ENCODE measurements at places on chromosomes 3 and 15.

DNA sequence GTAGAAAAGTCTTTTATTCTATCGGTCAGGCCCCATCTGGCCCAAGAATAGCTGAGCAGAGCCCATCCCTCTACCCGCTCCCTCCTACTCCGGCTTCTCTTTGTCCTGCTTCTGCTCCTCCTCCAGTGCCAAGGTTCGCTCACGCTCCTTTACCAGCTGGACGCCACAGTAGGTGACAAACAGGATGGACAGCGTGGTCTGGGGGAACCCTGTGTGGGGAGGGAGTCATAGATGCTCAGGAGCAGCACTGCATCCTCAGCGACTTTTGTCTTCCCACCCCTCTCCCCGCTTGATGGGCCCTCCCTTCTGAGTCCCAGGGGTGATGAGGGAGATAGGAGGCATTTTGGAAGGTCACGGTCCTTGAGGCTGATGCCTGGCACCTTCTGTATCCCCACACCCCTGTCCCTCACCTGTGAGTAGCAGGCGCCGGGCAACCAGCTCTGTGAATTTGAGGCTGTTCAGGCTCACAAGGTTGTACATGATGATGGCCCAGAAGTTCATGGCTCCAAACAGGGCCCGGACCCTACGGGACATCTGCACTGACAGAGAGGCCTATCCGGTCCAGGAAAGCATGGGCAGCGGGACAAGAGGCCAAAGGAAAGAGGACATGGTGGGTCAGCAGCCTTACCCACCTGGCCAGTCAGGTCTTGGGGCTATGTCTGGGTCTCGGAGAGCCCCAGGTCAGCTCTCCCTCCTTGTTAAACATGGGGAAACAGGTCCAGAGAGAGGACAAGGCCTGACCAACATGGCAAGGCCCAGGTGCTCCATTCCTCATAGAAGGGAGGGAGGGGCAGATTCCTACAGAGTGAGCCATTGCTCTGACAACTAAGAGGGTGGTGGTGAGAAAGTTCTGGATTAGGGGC lies 7.6 kb downstream of the KLHL40 start:
- no peak for DNase-seq

- DNase-seq = no peak
Measured at GRCh38 chr3:27114684-27115083, 254.5 kb downstream of the NEK10 start.

DNA sequence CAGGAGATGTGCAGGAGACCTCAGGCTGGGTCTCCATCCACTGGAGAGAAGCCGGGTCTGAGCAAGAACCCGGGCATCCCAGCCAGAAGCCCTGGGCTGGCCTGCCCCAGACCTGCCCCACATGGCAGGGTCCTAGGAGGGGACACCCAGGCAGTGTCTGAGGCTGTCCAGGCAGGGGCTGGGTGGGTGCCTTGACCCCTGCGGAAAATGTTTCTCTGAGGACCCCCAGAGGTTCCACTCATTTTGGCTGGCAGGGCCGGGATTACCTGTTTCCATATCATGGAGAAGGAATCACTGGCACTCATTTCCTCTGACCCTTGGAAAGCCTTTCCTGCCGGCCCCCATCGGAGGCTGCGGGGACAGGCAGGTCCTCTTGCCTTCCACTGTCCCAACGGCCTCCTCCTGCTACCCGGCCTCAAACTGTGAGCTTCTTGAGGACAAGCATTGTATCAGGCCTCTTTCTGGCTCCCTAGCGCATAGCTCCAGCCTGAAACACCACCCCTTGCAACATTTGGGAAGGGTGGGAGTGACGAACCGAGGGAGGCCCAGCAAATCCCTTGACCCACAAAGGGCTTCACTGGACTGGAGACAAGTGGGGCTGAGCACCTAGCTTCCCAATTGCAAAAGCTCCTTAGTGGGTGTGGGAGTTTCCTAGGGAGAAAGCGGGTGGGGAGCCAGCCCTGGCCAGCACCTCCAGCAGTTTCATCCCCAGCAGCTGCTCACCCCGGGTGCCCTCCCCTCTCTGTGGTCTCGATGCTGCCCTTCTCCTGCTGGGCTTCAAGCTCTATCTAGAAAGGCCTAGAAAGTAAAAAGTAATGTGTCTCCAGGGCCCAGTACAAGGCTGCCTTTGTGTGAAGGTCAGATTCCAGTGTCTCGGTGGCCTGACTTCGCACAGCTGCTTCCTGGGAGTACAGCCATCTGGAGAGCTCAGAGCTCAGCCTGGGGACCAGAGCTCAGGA lies 29.7 kb downstream of the ACSBG1 start:
- peak; percentile 64 for DNase-seq

GRCh38 chr3:12593473-12593872 lies 36.6 kb downstream of the MKRN2 start:
- DNase-seq = no peak

DNA sequence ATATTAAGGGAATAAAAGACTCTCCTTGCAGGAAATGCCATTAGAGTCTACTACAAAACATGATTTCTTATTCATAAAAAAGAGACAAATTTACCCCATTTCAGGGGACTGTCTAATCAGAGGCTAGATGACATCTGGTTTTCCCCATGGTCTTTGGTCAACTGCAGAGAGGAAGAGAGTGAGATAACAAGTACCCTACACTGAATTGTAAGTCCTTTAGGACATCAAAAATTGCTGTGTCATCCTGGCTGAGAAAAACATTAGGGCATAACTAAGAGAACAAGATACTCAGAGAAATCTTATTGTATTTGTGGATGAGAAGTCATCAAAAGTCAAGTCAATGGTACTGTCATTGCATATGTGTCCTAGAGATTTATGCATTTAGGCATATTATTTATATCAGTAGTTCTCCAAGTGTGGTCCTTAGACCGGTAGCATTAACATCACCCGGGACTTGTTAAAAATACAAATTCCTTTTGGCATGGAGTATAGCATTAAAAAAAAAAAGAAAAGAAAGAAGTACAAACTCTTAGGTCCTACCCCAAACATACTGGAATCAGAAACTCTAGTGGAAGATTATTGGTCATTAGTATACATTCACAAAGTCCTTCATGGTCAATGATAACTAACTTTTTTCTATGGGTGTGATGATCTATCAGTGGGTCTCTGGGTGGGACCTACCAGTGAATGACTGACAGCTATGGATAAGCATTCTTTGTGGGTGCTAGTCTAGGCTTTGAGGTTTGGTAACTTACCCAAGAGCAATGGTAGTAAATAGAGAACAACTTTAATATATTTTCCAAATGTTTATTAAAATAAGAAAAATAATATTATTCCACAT lies 29.0 kb upstream of the TBC1D5 start:
- no peak for DNase-seq

DNA sequence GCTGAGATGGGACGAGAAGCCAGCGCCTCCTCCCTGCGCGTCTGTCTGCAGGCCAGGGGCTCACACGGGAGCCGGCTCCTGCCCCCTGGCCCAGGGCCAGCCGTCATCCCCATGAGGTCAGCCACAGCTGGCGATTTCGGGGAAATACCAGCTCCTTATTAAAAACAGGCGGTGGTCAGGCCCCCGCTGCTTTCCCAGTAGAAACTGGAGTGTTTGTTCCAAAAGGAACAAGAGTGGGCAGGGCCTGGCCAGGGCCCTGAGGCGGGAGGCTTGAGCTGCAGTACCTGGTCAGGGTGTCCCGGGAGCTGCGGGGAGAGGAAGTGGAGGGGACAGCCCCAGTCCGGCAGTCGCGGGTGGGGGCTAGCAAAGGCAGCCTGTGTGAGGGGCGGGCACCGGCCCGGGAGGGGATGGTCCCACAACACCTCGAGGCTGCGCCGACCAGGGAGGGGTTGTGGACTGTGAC lies 17.8 kb downstream of the MYL3 start:
- DNase-seq = peak; percentile 48

- DNase-seq = peak; percentile 79
Measured at GRCh38 chr3:114380233-114380651, 86.4 kb downstream of the TIGIT start.

GRCh38 chr3:171704002-171704401 lies 106.3 kb downstream of the PLD1 start:
- DNase-seq = peak; percentile 52

DNA sequence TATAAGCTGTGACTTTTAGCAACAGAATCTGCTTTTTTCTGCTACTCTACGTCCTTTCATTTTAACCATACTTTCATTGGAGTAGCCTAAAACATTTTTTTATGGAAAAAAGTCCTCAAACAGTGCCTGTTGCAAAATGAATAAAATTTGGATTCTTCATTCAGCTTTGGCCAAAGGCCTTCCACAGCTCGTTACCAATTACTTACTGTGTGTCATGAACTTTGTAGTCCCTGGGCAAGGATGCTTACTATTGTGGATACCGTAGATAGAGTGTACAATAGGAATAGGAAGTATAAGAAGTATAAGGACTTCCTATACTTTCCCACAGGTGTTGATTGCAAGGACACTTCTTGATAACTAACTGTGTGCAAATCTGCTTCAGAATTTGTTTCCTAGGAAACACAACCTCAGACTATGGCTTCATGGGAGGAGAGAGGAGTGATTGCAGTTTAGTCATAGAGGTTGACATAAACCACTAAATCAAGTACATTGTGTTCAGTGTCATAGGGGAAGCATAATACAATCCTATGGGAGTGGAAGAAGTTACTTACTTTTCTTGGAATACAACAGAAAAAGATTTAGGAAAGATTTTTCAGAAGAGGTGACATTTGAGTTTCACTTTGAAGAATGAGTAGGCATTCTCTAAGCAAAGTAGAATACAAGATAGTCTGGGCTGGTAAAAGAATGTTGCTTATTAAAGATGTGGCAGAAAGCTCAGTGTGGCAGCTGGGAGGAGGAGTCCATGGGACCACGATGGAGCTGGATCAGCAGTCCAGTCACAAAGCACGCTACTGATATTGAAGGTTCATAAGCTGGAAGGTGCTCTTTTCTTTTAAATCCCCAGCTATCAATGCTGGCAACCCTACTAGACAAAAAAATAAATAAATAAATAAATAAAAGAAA lies 309.7 kb upstream of the TPRG1 start:
- DNase-seq = peak; percentile 80

- peak; percentile 78 for DNase-seq
Measured at GRCh38 chr3:124800511-124801258, 70.4 kb downstream of the UMPS start.

- no peak for DNase-seq
Measured at GRCh38 chr3:112557976-112558375, 3.8 kb downstream of the ATG3 start.

- DNase-seq = peak; percentile 81
Measured at GRCh38 chr3:69791919-69792399, 52.7 kb downstream of the MITF start.

GRCh38 chr3:26229801-26230200 lies 392.8 kb upstream of the LRRC3B start:
- no peak for DNase-seq

GRCh38 chr3:127679534-127680145 lies 6.9 kb downstream of the ABTB1 start:
- no peak for DNase-seq

DNA sequence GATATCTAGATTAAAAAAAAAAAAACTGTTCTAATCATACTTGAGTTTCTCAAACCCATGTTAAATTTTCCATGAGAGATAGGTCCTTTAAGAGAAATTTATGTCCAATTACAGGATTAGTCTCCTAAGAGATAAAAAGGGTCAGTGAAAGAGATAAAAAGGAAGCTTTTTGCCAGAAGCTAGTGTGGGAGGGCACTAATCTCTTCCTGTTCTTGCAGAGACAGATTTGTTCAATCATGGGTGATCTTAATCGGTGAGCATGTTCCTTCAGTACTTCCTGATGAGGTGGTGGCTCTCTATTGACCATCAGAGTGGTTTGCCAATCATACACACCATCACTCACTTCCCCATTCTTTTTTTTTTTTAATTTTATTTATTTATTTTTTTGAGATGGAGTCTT lies 16.9 kb upstream of the LPP start:
- DNase-seq = peak; percentile 82

DNA sequence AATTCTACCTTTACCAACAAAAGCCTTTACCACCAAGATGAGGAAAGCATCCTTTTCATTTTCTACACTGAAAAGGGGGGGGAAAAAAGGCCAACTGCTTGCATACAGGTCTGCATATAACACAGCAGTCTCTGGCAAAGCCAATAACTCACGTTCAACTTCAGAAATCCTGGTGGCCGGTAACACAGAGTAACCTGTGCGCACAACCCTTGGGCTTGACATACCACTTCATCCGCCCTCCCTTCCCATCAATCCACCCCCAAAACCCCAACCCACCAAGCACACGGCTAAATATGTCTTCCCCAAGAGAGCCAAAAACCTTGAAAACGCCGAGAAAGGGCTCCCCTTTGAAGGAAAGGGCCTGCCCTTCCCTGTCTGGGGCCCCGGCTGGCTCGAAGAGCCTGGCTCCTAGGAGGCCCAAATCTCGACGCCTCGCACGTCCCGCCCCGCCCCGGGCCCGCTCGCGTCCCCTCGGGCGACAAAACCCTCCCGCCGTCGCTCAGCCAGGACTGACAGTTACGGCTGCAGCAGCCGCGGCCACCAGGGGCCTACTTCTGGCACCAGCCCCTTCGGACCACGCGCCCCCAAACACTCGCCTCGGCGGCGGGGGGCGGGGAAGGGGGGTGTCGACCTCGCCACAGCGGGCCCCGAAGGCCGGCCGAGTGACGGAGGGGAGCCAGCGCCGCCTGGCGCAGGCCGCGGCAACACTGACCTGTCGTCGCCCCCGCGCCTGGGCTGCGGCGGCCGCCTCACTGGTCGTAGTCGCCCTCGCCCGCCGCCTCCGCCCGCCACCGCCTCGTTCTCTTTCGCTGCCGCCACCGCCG lies 835 bp downstream of the UBE3A start:
- peak; percentile 36 for DNase-seq

GRCh38 chr3:61638741-61639140 lies 77.4 kb downstream of the PTPRG start:
- DNase-seq = no peak

DNA sequence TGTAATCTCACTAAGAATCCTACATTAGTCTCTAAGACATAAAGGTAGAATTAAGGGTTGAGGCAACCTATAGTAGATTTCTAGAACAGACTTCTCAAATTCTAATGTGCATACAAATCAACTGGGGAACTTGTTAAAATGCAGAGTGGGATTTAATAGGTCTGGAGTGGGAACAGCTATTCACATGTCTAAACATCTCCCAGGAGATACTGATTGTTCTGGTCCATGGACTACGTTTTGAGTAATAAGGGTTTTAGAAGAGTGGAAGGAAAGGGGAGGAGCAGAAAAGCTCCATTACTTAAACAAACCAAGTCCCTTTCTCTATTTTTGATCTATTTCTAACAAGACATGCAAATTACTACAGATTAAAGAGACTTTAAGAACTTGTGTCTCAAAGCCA lies 524.8 kb downstream of the TUSC7 start:
- DNase-seq = no peak

DNA sequence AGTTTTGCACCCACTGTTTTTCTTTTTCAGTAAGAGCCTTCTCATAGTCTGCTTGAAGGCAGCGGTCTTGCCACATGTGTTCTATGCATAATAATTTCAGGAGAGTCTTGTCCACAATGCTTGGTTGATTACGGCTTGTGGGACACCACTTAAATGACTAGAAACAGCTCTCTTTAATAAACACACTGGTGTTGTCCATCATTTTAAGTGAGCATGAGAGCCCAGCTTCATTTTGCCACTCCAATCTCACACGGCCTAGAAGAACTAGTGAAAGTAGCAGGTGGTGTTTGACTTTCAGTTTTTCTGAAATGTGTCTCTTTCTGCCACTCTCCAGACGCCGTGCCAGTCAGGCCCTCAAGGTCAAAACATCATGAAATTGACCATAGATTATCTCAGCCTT lies 292.1 kb downstream of the LPP start:
- no peak for DNase-seq

GRCh38 chr3:46892285-46893145 lies 15.0 kb downstream of the PTH1R start:
- peak; percentile 60 for DNase-seq

GRCh38 chr15:75578173-75578947 lies 755 bp downstream of the PTPN9 start:
- DNase-seq = no peak
